ENCODE measurements at places on chromosomes 13 and 19.

- DNase-seq, result no peak
Measured at GRCh38 chr13:94431987-94432386, 47.5 kb downstream of the DCT start.

DNA sequence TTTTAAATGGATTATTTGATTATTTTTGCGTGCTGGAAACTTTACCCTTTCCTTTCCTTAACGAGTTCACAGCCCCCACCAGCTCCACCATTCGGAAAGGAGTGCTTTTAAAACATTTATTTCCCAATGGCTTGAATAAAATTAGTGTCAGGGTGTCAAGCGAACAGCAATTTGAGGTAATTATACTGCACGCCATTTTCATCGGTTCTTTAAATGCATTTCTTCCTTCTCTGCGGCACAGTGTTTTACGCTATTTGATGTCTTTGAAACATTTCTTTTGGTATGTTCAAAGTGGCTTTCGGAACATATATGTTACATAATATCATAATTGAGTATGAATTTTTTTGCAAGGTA, 309 bp upstream of the SLITRK1 start:
- DNase-seq, result no peak

DNA sequence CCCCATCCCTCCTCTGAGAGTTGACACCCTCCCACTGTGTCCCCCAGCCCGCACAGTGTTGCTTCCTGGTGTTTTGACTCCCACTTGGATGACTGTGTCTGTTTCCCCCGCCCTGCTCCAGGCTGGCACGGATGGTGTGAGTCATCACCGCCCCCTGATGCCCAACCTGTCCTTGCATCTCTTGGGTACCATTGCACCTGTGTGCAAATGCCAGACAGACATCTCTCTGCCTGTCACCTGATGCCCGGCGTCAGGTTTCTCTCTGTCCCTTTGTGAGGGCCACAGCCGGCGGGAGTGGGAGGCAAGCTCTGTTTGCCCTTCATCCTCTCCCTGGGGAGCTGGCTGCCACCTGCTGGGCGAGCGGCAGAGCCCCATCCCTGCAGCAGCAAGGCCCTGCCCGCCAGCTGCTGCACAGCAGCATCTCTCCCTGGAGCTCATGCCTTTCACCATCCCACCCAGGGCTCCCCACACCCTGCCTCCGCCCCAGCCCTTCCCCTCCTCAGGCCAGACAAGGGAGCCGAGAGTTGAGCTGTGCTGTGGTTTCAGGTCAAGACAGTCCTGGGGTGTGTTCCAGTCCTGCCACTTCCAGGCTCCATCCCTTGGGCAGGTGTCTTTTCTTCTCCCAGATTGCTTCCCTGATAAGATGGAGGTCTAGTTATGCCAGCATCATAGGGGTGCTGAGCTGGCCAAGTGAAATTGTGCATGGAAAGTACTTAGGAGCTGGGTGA, 29.7 kb downstream of the NKPD1 start:
- peak; percentile 49 for DNase-seq

GRCh38 chr19:30498707-30499106, 126.5 kb downstream of the ZNF536 start:
- no peak for DNase-seq

DNA sequence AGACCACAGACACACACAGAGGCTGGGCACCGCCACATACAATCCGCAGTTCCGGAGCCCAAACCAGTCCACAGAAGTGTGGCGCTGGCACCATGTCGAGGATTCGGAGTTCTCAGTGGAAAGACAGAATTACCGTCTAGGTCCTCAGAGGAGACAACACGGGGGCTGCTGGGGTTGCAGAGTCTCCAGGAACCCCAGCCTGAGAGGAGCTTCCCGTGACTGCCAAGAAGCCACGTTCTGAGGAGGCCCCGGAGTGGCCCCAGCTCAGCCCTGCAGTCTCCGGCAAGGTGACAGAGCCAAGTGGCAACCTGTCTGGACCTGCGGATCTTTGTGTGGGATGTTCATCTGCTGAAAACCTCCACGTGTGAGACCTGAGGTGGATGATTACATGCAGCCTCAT, 7.3 kb upstream of the ADPRHL1 start:
- DNase-seq, result no peak

DNA sequence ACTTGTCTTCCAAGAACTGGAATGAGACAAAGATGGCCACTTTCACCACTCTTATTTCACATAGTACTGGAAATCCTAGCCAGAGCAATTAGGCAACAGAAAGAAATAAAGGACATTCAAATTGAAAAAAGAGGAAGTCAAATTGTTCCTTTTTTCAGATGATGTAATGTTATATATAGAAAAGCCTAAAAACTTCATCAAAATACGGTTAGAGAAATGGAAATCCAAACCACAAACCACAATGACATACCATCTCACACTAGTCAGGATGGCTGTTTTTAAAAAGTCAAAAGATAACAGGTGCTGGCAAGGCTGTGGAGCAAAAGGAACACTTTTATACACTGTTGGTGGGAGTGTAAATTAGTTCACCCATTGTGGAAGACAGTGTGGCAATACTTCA, 113.3 kb upstream of the SPRY2 start:
- peak; percentile 19 for DNase-seq

GRCh38 chr19:4376991-4377781, 23.2 kb downstream of the SH3GL1 start:
- DNase-seq, result peak; percentile 62

GRCh38 chr19:4830768-4831265, 695 bp downstream of the TICAM1 start:
- DNase-seq, result no peak
